ENCODE measurements at places on chromosomes 11 and 22. TPM values are rescaled to one million over a fixed set of nuclear protein-coding genes. Genes with fewer than 3 reads are reported as not detected.

HEPN1 gene
- total RNA-seq = 0.11 TPM

PHF21B gene
- not detected for total RNA-seq

GUCY1A2 gene
- 0.14 TPM for total RNA-seq

SMCO4 gene
- 9.0 TPM for total RNA-seq

HTR3A gene
- total RNA-seq = not detected

CADM1 gene
- total RNA-seq = 2.8 TPM

IL10RA gene
- total RNA-seq = under 0.01 TPM

ROM1 gene
- 6.1 TPM for total RNA-seq

C11orf87 gene
- total RNA-seq = not detected

OR52H1 gene
- total RNA-seq = not detected

ART1 gene
- total RNA-seq = not detected

SUSD2 gene
- total RNA-seq = 0.18 TPM

ANO3 gene
- 0.04 TPM for total RNA-seq

EFCAB6 gene
- total RNA-seq = 0.14 TPM

PACSIN2 gene
- 62.1 TPM for total RNA-seq

H19 gene
- not detected for total RNA-seq

SESN3 gene
- 1.7 TPM for total RNA-seq

OR4D10 gene
- total RNA-seq = not detected

PRG3 gene
- total RNA-seq = not detected

ZP1 gene
- total RNA-seq = not detected

PANX1 gene
- 28.8 TPM for total RNA-seq

COMT gene
- total RNA-seq = 254 TPM

MYOD1 gene
- total RNA-seq = not detected

SMIM38 gene
- 0.13 TPM for total RNA-seq

SCGB1C1 gene
- not detected for total RNA-seq

NOX4 gene
- 15.9 TPM for total RNA-seq

BTG4 gene
- not detected for total RNA-seq

Measured in pulmonary artery endothelial cell (primary cell).